Upper lobe of left lung (tissue), 6 donors: ENCODE measurements at places on chromosomes 2 and 18. TPM values are rescaled to one million over a fixed set of nuclear protein-coding genes. Genes with fewer than 3 reads are reported as not detected.

The IGFBP5 gene
- 87.1 TPM for total RNA-seq

The MXD1 gene
- total RNA-seq: 35.6 TPM

The SETBP1 gene
- 38.8 TPM for total RNA-seq

The MDH1B gene
- total RNA-seq: 2.1 TPM

The TFCP2L1 gene
- 47.1 TPM for total RNA-seq

The MAP3K19 gene
- total RNA-seq: 0.34 TPM

The PLB1 gene
- 5.3 TPM for total RNA-seq

The SLC11A1 gene
- 1,666 TPM for total RNA-seq

The MAPRE3 gene
- 43.8 TPM for total RNA-seq

The ARHGEF4 gene
- 23.9 TPM for total RNA-seq

The CREG2 gene
- total RNA-seq: 8.4 TPM

The FTCDNL1 gene
- 2.9 TPM for total RNA-seq

The CXCR1 gene
- 9.1 TPM for total RNA-seq

The CD226 gene
- 26.5 TPM for total RNA-seq

The HOXD13 gene
- total RNA-seq: not detected

DNA sequence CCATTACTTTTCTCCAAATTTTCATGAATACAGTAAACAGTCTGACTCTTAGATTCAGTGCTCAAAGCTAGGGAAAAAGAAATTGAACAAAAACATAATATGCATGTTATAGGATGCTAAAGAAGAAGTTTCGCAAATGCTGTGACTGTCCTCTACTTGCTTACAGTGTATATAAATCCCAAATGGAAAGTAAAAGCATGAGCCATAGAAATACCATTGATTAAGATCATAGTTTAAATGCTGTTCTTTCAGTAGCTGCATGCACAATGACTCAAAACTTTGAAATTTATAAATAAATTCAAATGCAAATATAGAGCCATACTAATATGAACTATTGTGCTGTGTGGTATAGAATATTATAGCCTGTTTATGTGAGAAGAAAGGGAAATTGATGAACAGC, 1113.9 kb upstream of the ACVR2A start:
- DNase-seq: no peak

DNA sequence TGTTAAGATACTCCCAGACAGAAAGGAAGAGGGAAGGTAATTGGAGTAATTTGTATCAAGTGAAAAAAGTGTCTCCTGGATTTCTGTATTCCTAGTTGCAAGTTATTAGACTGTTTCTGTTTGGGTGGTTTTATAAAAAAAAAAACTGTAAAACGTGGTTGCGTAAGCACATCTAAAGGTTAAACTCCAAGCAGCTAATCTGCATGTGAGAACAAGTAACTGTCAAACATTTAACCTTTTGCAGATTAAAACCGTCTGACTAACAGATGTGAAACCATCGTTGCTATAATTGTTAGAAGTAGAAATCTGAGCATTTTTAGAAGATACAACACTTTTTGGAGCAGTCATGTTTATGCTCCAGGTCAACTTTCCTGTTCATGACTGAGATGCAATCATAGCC, 72.3 kb downstream of the AFF3 start:
- no peak for DNase-seq

DNA sequence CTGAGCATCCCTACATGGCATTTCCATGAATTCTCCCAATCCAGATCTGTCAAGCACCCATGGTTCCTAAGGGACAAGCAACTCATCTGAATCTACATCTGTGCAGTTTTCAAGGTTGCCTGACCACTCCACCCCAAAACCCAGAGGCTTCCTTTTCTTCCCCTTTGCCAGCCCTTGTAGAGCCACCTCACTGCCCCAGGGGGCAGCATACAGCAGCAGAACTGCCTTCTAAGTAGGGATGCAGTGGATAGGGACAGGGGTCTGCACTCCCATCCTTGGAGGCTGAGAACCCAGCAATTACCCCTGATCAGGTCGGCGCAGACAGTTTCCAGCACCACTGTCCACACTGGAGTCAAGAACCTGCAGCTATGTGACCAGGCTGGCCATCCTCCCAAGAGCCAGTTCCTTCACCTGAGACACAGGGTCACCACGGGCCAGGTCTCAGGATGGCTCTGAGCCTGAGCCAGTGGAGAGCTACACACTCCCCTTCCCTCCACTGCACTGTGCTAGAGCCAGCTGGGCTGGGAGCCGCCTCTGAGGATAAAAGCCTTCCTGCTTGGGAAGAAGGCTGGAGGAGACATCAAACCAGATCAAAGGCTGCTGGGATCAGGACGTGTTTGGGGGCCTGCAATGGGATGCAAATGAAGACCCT, 283.1 kb downstream of the CELF4 start:
- DNase-seq: no peak

- no peak for DNase-seq
These were observed 45.6 kb upstream of the SELENOI start for GRCh38 chr2:26300234-26300925.

- DNase-seq: no peak
These were observed 31.7 kb downstream of the MTERF4 start for GRCh38 chr2:241070361-241070760.

- DNase-seq: no peak
These were observed 405.1 kb upstream of the CWC22 start for GRCh38 chr2:180412219-180412618.

DNA sequence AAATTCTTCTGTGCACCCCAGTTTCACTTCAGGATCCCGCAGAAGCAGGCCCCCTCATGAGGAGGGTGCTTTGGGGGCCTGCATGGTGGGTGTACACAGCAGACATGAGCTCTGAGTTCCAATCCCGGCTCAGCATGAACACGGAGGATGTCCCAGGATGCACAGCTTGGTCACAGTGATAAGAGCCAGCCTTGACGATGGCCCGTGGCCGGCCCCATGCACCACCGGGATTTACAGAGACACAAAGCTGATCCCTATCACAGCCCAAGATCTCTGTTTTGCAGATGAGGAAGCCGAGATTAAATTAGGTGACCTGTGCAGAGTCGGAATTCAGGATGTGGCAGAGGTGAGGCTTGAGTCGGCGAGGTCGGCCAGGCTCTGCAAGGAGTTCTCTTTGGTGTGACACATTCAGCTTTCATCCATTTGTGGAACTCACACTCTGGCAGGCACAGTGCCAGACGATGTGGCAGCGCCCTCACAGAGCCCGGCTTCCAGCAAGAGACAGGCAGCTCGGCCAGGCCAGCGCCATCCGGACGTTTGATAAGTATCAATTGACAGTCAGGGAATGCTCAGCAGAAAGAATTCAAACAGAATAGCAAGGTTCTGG, 456.3 kb upstream of the MYT1L start:
- no peak for DNase-seq

- no peak for DNase-seq
These were observed 19.8 kb downstream of the PIK3C3 start for GRCh38 chr18:41974796-41975201.

- DNase-seq: no peak
These were observed 10.6 kb downstream of the PDE1A start for GRCh38 chr2:182416191-182416590.

- DNase-seq: no peak
These were observed 438.7 kb upstream of the MYT1L start for GRCh38 chr2:2769481-2770431.

GRCh38 chr18:23369266-23369665, 83.8 kb upstream of the RIOK3 start:
- DNase-seq: no peak

DNA sequence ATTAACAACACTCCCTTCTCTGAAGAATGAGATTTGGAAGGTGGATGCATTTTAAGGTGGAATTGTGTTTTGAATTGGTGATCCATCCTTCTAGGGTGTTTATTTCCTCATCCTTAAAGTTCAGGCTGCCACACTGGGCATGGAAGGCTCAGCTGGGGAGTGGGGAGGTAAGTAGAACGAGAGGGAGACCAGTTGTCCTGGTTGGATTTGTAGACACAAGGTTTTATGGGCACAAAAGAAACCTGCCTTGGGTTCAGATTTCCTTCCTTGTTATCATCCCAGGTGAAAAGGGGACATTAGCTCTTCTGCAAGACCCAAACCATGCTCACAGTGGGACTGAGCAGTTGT, 101.0 kb upstream of the SIX3 start:
- DNase-seq: no peak

GRCh38 chr2:237412988-237413776, 782 bp downstream of the COL6A3 start:
- DNase-seq: no peak

DNA sequence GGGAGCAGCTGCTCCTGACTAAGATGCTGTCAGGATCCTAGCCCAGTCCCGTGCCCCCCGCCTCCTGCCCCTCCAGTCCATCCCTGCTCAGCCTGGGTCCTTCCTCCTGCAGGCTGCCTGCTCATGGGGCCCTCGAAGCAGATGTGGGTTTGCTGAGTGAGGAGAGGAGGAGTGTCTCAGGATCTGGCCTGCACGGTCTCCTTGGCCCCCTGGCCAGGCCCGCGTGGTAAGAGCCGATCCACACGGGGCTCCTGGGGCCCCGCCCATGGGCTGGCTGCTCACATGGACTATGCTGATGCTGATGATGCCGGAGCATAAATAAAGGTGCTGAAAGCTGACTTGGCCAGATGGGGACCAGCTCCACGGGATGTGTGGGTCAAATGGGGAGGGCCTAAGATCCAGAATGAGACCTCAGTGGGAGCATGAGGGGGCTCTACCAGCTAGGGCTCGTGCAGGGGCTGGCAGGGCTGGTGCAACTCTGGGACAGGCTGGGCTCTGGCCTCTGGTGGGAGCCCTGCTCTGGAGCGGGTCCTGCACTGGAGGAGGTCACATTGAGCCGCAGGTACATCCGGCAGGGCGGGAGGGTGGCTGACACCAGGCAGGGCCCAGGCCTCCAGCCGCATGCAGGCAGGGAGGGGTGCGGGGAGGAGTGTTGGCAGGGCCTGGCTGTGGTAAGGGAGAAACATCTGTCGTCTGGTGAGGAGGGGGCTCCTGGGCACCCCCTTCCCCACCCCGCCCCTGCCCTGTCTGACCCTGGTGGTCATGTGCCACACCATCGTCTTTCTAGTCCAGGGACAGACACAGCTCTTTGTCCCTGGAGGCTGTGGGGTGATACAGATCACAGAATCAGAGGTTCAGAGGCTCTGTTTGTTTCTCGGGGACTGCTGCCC, 275.3 kb upstream of the HDAC4 start:
- no peak for DNase-seq

DNA sequence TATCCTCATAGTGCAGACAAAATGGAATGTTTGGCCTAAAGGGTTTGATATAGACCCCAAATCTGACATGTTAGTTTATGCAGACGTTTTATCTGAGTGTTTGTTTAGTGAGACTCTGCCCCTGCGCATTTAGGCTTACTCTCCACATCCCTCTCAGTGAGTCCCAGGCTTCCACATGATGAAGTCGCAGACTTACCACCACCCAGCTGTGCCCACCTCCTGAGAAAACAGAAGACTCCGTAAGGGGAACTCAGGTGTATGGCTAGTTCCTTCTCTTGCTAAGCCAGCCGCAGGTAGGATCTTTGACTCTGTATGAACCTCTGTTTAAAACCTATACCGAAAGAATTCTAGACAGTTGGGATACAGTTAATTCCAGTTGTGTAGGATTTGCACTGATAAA, 272.6 kb downstream of the PTGR3 start:
- DNase-seq: no peak

DNA sequence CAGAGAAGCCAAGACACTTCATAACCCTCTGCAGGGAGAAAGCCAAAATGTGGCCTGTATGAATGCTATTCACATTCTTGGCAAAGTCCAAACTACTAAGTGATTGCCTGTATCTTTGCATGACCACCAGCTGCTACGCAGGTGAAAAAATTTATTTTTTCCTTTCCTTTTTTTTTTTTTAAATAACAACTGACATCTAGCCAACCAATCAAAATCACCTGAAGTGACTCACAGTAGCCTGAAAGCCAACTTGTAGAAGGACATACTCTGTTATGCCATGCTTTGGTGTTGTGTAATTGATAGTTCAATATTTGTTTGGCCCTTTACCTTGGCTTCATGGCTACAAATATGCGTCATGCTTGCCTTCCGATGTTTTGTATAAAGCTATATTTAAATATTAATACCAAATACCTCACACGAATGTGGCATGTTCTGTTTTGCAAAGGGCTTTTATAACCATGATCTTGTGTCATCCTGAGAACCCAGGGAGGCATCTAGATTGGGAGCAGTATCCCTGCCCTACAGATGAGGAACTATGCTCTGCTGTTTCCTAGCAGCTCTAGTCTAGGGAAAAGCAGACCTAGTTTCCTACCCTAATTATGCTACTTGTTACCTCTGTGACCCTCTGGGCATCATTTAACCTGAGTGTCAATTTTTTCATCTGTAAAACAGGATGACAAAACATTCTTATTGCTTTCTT, 102.1 kb downstream of the MYOM1 start:
- no peak for DNase-seq

- DNase-seq: no peak
These were observed 507.4 kb upstream of the PKDCC start for GRCh38 chr2:41540272-41540998.

GRCh38 chr2:122451040-122451439, 695.6 kb downstream of the TSN start:
- DNase-seq: no peak

DNA sequence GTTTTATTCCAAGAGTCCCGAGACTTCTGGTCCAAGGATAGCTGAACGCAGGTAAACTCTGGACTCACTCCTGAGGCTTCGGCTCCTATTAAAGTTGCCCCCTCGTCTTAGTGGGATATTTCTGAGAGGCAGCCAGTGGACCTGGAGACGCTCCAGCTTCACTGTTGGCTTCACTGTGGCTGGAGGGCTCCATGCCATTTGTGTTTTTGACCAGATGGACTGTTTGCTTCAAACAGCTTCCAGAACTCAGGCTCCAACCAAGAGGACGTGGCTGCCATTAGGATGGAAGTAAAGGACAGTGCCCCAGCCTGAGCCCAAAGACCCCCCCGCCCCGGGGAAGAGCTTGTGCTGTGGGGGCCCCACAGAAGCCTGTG, 94.4 kb upstream of the LDAH start:
- DNase-seq: no peak

GRCh38 chr2:62200291-62200841, 4.5 kb downstream of the B3GNT2 start:
- no peak for DNase-seq

DNA sequence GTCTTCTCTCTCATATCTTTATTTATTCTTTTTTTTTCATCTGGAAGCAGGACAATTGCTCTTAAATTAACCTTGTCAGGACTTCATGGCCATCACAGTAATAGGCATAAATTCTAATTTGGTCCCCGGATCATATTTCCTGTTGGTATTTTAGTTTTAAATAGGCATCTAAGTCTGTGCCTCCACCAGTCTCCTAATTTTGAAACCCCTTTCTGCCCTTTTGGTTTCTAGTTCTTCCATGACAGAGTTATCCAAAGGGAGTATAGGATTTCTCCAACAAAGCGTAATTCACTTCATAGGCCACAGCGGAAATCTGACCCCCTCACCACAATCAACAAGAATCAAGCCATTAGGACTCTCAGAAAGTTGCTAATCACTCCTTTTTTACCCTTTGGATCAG, 3.8 kb downstream of the EPHA4 start:
- no peak for DNase-seq

- DNase-seq: no peak
These were observed 133.5 kb downstream of the SPTBN1 start for GRCh38 chr2:54589340-54590215.
